ENCODE measurements at places on chromosomes 13 and 19. TPM values are rescaled to one million over a fixed set of nuclear protein-coding genes. Genes with fewer than 3 reads are reported as not detected.

DNA sequence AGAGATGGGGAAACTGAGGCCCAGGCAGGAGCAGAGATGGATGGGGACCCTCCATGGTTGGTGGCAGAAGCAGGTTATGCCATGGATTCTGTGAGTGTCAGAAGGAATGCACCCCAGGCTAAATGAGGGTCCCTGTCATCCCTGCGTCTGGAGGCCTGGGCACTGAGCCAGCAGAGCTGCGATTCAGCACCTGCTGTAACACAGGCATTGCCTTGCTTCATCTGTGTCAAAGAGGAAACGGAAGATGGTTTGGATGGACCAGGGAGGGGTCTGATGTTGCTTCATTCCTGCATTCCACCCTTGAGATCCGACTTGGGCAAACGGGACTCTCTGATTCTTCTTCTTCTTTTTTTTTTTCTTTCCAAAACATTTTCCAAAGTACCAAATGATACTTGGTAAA is 1.2 kb downstream of the C5AR1 start:
- DNase-seq, result peak; percentile 42

DNA sequence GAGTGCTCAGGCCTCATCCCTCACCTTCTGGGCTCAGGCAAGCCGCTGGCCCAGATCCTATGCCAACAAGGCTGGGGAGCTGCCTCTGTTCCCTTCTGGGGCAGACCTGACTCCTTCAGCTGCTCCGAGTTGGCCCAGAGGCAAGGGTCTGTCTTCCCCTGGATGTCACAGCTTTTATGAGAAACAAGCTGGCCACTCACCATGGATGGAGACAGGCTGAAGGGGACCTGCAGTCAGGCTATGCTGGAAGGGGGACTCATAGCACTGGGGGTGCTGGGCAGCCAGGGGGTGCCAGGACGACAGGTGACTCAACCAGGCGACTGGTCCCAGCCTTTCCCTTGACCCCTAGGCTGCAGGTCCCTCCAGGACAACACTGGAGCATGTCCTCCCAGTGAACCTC is 52.4 kb upstream of the C1QTNF9B start:
- no peak for DNase-seq

DNA sequence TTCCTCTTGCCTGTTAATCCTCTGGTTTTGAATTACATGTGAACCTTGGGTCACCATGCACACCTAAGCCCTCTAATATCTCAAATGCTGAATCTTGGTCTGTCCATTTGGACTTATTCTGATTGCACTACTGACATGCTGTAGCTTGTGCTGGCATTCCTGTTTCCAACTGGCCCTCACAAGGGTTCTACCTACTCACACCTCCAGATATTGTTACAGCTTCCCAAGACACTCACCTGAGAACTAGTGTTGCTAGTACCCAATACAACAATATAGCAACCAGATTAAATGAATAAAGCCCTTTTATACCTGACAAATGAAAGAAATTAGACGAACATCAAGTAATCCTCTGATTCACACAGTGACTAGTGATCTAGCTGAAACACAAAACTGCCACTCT is 16.6 kb downstream of the TEX30 start:
- no peak for DNase-seq

GRCh38 chr13:20995245-20995838 is 66.0 kb downstream of the LATS2 start:
- no peak for DNase-seq

The TMEM255B gene
- total RNA-seq, result 1.9 TPM
